ENCODE measurements at places on chromosomes 6 and 20. TPM values are rescaled to one million over a fixed set of nuclear protein-coding genes. Genes with fewer than 3 reads are reported as not detected.
A peak's percentile ranks its signal among the peaks of the same experiment; 100 is the strongest.

GRCh38 chr20:61805365-61805764 lies 260.3 kb downstream of the TAF4 start:
- no peak overlapping the region for H3K27ac ChIP-seq
- H3K36me3 ChIP-seq, result no peaks in the 10 kb centered on the region
- H3K4me3 ChIP-seq, result no peak overlapping the region
- peaks cover 5% of the 10 kb centered on the region for H3K4me1 ChIP-seq

Gene STX11
- 15.4 TPM for total RNA-seq

- no peak overlapping the region for H3K4me3 ChIP-seq
- no peak for DNase-seq
- H3K36me3 ChIP-seq, result no peaks in the 10 kb centered on the region
Measured at GRCh38 chr6:22873513-22874136, 304.3 kb downstream of the HDGFL1 start.

Gene TBXT
- total RNA-seq, result not detected

DNA sequence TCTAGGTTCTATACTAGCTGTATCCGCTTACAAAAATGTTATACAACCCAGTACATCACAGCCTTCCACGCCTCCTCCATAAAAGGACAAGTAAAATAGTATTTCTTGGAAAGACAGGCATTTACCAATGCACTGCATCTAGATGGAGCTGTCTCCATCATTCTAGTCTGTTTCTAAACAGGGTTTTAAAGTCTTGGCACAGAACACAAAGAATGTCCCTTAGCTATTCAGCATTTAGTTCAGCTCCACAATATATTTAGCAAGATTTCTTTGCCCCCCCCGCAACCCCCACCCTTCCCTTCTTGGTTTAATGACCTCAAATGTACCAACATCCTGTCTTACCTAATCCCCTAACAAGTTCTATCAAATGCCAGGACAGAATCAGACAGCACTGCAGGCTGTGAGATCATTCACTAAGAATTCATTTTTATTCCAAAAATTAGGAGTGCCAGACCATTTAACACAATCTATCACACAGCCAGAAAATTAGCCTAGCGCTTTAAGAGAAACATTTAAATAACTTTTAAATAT lies 198.6 kb downstream of the BACH2 start:
- no peak overlapping the region for H3K4me3 ChIP-seq
- H3K27ac ChIP-seq, result peak overlapping the region; percentile 81
- H3K27me3 ChIP-seq, result no peaks in the 10 kb centered on the region
- H3K36me3 ChIP-seq, result no peaks in the 10 kb centered on the region

DNA sequence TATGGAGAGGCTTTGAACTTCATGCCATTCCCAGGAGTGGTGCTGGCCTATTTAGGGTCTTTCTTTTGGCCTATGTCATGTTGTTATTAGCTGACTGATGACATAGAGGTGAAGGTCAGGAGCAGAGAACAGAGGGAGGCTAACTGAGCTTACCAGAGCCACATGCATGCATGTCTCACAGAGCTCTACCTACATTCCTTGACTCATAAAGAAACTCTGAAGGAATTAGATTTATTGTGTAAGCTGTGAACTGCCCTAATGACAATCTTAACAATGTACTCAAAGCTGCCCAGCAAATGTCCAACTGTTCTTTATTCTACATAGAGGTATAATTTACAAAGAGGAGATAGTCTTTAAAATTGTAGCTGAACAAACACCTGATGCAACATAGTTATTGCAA lies 192.7 kb upstream of the CNR1 start:
- H3K4me1 ChIP-seq, result no peaks in the 10 kb centered on the region
- no peak for DNase-seq
- no peak overlapping the region for H3K4me3 ChIP-seq
- H3K27ac ChIP-seq, result no peak overlapping the region
- H3K27me3 ChIP-seq, result no peaks in the 10 kb centered on the region

DNA sequence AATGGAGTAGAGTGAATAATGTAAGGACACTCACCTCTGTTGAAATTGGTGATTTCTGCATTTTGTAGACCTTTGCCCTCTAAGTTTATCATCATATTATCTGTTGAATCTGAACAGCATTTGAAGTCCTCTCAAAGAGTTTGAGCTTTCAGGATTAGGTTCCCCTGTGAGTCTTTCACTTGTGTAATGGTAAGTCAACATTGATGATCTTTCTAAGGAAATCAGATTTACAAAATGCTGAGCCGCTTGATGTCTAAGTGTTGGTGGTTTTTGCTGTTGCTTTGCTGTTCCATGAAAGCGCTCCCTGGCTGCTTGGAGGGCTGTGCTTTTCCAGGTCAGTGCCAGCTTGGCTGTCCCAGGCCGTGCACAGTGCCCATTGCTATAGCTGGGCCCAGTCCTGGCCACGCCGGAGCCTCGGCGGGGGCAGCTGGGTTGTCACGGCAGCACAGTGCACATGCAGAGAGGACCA lies 33.8 kb upstream of the KIF25 start:
- no peak overlapping the region for H3K4me3 ChIP-seq
- no peaks in the 10 kb centered on the region for H3K4me1 ChIP-seq
- H3K27ac ChIP-seq, result no peak overlapping the region
- H3K36me3 ChIP-seq, result peaks cover 23% of the 10 kb centered on the region

- no peaks in the 10 kb centered on the region for H3K27me3 ChIP-seq
- peaks cover 7% of the 10 kb centered on the region for H3K36me3 ChIP-seq
- H3K27ac ChIP-seq, result peak within 1 kb of the TSS; percentile 90
- peak within 1 kb of the TSS; percentile 88 for H3K4me3 ChIP-seq
- peak; percentile 80 for DNase-seq
Measured at GRCh38 chr6:109690737-109691621, at the start of the genes AK9 and FIG4. Gene AK9 (minus strand): TSS chr6:109691202. CDS start chr6:109675745, 15,457 bp downstream. Gene FIG4 (plus strand): TSS chr6:109691296. CDS start chr6:109691436, 140 bp downstream.

Measured in esophagus squamous epithelium (tissue), 5 donors.